Effector memory CD8-positive, alpha-beta T cell (primary cell): ENCODE measurements at places on chromosomes 11 and 22.

DNA sequence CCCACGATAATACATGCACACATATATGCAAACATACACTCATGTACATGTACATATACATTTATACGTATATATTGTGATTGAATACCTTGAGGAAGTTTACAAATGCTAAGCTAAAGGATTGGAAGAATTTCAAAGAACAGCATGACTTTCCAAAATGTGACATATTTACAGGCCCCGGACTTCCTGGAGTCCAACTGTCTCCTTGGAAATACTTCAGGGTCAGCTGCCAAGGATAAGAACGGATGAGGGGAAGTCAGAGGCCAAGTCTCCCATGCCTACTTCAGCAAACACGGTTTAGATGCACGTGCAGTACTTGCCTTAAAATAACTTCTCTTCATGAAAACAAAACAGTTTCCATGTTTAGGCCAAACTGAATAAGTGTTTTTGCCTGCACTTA, 213.6 kb downstream of the DYNC2H1 start:
- DNase-seq: no peak

GRCh38 chr11:9901943-9902342, 238.1 kb downstream of the SWAP70 start:
- DNase-seq: no peak

- no peak for DNase-seq
These were observed 120.8 kb downstream of the CADM1 start for GRCh38 chr11:115383431-115383830.

DNA sequence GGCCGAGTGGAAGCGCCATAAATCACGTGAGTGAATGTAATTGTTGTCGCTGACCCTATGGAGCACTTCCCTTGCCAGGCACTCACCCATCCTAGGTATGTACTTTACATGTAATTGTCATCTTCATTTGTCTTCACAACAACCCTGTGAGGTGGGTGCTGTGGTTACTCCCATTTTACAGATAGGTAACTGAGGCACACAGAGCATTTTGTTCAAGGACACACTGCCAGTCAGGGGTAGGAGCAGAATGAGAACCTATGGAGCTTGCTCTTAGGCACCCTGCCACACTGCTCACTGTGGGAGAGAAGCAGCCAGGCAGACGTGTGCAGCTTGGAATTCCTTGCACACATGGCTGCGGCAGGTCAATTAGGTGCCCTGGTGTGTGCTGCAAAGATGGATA, 785 bp upstream of the EFCAB6 start:
- DNase-seq: no peak

- DNase-seq: no peak
These were observed 481.2 kb upstream of the ARHGAP42 start for GRCh38 chr11:100205926-100206325.

DNA sequence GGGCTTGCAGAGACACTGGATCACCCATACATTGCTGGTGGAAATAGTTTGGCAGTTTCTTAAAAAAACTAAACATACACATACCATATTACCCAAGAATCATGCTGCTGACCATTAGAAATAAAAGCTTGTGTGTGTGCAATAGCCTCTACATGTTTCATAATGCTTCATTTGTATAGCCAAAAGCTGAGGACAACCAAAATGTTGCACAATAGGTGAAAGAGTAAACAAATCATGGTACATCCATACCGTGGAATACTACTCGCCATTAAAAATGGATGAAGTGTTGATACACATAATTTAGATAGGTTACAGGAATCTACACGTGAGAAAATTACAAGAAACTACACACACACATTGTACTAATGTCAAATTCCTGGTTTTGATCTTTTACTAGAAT, 6.5 kb downstream of the KBTBD3 start:
- no peak for DNase-seq

DNA sequence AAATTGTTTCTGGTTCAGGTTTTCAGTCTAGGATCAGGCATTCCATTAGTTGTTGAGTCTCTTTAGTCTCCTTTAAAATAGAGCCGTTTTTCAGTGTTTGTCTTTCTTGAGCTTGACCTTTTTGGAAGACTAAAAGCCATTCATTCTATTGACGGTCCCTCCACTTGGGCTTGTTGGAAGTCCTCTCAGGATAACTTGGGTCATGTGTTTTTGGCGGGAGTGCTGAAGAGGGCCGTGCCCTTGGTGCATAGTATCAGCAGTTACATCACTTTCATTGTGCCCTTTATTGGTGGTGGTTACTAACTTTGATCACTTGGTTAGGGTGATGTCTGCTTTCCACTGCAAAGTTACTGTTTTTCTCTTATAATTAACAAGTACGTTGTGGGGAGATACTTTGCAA, 20.8 kb downstream of the CECR2 start:
- no peak for DNase-seq

GRCh38 chr11:83641511-83641910, 355.3 kb upstream of the CCDC90B start:
- DNase-seq: no peak

GRCh38 chr11:129317571-129317970, 58.1 kb upstream of the BARX2 start:
- DNase-seq: no peak

DNA sequence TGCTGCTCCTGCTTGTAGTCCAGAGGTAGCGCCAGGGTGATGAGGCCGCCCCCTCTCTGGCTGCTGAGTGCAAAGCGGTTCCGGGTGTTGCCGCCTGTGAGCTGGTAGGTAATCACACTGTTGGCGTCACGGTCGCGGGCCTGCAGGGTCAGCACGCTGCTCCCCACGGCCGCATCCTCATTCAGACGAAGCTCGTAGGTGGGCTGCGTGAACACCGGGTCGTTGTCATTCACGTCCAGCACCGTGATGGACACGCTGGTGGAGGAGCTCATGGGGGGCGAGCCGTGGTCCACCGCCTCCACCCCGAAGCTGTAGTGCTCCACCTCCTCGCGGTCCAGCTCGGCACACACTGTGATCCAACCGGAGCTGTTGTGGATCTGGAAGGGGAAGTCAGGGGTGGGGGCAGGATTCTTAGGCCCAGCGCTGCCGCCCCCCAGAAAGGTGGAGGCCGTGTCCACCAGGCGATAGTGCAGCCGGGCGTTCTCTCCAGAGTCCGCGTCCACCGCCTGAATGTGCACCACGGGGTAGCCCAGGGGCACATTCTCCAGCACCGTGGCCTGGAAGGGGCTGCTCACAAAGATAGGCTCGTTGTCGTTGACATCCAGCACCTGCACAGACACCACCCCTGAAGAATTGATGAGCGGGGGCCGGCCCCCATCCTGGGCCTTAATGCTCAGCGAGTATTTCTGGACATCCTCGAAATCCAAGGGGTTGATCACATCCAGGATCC, 2.4 kb downstream of the CELSR1 start:
- no peak for DNase-seq

DNA sequence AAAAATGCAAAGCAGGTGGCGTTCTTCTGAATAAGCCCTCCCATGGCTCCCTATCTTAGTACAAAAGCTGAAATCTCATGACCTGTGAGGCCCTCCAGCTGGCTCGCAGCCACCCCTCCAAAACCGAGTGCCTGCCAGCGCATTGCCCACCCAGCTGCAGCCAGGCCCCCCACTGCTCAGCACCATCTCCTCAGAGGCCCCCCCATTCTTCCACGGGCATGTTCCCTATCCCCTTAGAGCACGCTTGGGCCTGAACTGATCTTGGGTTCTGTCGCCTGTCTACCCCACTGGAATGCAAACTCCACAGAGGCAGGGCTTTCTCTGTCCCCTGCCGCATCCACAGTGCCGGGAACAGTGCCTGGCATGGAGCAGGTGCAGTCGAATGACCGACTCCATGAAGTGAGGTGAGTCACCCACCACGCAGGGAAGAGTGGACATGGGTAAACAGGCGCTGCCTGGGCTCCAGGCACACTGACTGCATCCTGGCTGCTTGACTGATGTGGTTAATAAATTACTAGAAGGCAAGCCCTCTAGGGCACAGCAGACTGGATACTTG, 11.3 kb upstream of the EFCAB6 start:
- DNase-seq: no peak

- no peak for DNase-seq
These were observed 63.8 kb upstream of the THY1 start for GRCh38 chr11:119486691-119487259.

DNA sequence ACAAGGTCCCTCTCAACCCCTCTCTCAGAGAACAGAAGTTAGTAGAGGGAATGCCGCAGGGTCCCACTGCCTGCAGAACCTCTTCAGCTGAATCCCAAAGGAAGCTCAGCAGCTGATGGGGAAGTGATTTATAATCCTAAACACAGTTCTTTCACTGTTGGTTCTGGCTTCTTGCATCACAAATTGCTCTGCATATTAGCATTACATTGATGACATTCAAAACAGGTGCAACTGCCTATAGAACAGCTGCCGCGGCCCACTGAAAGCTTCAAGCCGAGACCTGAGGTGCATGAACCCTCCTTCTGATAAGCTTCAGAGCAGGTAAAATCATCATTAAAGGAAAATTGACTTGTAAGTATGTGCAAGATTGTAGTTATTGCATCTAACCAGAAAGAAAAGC, 75.2 kb upstream of the KIRREL3 start:
- DNase-seq: no peak

- DNase-seq: no peak
These were observed 25.2 kb downstream of the PDE3B start for GRCh38 chr11:14668731-14669301.

- no peak for DNase-seq
These were observed 39.9 kb upstream of the GGTLC2 start for GRCh38 chr22:22604326-22605073.

DNA sequence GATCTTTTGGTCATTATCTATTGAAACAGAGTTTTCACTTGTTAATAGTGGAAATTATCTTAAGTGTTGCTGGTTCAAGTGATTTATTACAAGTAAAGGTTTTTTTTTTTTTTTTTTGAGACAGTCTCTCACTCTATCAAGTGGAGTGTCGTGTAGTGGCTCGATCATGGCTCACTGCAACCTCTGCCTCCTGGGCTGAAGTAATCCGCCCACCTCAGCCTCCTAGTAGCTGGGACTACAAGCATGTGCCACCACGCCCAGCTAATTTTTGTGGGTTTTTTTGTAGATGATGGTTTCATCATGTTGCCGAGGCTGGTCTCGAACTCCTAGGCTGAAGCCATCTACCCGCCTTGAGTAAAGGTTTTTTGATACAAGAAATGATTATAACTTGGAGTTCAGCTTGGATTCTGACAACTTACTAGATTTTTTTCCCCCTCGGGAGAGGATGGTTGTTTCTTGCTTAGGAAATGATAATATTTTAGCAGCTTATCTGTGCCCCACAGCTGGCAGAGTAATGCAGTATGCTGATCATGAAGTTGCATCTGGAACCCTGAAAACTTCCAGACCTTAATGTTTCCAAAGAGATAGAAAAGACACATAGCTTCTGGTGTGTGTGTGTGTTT, 68.9 kb downstream of the MTMR3 start:
- no peak for DNase-seq

- no peak for DNase-seq
These were observed 678 bp downstream of the CD248 start for GRCh38 chr11:66315921-66316811.

- no peak for DNase-seq
These were observed 480 bp upstream of the SMARCB1 start for GRCh38 chr22:23786261-23786710.

GRCh38 chr11:133809569-133810491, 35.5 kb downstream of the SPATA19 start:
- no peak for DNase-seq

DNA sequence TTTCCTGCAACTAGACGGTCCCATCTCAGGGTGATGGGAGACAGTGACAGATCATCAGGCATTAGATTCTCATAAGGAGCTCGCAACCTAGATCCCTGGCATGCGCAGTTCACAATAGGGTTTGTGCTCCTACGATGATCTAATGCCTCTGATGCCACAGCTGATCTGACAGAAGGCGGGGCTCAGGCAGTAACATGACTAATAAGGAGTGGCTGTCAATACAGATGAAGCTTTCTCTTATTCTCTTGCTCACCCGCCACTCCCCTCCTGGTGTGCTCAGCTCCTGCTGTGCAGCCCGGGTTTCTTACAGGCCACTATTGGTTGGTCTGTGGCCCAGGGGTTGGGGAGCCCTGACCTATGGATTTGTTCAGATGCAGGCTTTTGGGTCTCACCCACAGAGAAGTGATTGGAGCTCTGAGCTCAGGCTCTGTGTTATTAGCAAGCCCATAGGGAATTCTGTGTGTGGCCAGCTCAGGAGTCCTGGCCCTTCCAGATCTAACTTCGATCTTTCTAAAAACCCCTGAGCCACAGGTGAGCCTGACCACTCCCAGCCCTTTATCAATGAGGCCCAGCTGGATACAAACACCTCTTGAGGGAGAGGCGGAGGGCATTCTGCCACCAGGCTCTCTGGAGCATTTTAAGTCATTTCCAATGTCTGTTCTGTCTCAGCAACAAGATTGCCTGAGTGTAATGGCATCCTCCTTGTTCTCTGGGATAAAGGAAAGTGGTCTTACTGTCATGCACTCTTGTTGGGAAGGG, 351.8 kb downstream of the BUD13 start:
- DNase-seq: no peak

GRCh38 chr11:134373591-134374052, 38.4 kb downstream of the B3GAT1 start:
- DNase-seq: no peak

GRCh38 chr11:96197103-96197502, 145.9 kb downstream of the MAML2 start:
- DNase-seq: no peak

DNA sequence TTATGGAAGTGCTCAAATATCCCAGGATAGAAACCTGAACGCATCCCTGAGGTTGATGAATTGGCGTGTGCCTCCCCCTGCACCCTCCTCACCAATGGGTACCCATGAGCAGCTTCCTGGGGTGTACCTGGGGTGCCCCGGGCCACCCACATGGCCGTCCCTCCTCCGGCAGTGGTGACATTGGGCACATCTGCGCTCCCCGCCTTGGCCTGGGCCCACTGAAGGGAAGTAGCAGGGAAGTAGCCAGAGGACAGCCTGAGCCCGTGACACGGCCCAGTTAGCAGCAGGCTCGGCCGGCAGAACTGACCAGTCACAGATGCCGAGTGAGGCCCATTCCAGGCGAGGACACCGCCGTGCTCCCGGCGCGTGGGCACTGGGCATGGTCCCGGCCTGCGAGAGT, 16.7 kb downstream of the MRPL23 start:
- no peak for DNase-seq

- DNase-seq: no peak
These were observed 37.9 kb upstream of the NUP160 start for GRCh38 chr11:47886096-47886495.

DNA sequence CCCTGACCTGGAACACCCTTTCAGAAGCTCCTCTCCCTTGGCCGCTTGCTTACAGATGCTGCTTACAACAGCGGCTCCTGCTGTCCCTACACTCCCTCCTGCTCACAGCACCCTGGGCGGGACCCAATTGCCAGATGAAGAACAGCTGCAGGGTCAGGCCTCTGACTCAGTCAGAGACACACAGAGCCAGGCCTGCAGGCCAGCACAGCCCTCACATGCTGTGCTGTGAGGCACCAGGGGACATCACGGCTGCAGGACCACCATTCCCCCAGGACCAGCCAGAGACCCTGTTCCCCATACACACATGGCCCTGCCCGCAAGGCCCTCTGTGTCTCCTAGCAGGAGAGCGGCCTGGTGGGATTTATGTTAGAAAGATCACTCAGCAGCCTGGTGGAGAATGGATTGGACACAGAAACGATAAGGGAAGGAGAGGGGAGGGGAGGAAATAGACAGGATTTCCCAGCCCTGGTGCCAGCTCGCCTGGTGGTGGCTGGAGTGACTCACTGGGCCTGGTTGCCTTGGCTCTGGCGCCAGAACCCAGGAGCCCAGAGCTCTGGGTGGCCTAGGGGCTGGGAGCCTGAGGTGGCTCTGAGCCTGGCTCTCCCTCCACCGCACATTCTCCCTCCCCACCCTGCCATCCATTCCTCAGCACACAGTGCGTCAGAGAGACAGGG, 6.7 kb downstream of the CAPN5 start:
- no peak for DNase-seq
